Activated CD4-positive, alpha-beta T cell treated with anti-CD3 and anti-CD28 coated beads for 36 hours (primary cell): ENCODE measurements at places on chromosomes 7 and 10. TPM values are rescaled to one million over a fixed set of nuclear protein-coding genes. Genes with fewer than 3 reads are reported as not detected.

The PNLIPRP3 gene
- not detected for total RNA-seq

The TAS2R5 gene
- total RNA-seq, result 1.4 TPM

The DNAJC12 gene
- total RNA-seq, result 7.0 TPM

The NME8 gene
- not detected for total RNA-seq

DNA sequence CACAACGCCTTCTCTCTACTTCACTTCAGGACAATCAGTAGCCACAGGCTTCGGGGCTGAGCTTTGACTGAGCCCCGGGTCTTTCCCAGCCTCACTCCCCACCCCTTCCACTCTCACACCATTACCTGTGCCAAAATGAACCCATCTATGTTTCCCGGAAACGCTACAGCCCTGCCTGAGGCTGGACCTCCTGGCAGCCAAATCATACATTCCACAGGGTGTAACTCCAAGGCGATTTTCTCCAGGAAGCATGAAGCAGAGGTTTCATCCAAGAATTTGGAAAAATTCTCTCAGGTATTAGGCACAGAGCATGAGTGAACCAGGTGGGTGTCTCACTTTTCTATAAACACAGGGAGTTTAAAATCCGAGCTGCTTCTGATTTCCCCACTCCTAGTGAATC lies 286.3 kb downstream of the TNS3 start:
- no peak overlapping the region for H3K4me3 ChIP-seq
- DNase-seq, result no peak
- no peak overlapping the region for H3K27ac ChIP-seq
- H3K4me1 ChIP-seq, result peaks cover 14% of the 10 kb centered on the region
- no peaks in the 10 kb centered on the region for H3K27me3 ChIP-seq

- H3K27ac ChIP-seq, result no peak overlapping the region
- no peak overlapping the region for H3K4me3 ChIP-seq
- no peak for DNase-seq
- peaks cover 11% of the 10 kb centered on the region for H3K4me1 ChIP-seq
- H3K36me3 ChIP-seq, result no peaks in the 10 kb centered on the region
- H3K27me3 ChIP-seq, result no peaks in the 10 kb centered on the region
These were observed 123.6 kb downstream of the BTAF1 start for GRCh38 chr10:92047215-92047614.
